ENCODE measurements at places on chromosomes 2 and 18.

- DNase-seq: no peak
Observed at GRCh38 chr18:9647496-9648323, 33.4 kb upstream of the PPP4R1 start.

- DNase-seq: no peak
Observed at GRCh38 chr2:181306785-181307184, 150.4 kb upstream of the ITGA4 start.

DNA sequence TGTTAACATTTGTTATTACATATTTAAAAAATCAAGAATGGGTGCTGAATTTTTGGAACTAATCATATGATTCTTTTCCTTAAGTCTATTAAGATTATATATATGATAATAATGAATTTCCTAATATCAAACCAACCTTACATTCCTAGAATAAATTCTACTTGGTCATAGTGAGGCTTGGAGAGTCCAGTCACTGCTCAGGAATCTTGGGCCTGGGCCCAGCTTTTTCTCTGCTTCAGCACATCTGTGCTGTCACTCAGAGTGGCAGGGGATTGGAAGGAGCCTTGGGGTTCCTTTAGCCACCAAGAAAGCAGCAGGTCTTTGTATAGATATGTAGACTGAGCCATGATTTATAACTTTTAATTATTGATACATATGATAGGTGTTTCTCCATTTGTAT is 19.9 kb upstream of the ZAP70 start:
- no peak for DNase-seq

DNA sequence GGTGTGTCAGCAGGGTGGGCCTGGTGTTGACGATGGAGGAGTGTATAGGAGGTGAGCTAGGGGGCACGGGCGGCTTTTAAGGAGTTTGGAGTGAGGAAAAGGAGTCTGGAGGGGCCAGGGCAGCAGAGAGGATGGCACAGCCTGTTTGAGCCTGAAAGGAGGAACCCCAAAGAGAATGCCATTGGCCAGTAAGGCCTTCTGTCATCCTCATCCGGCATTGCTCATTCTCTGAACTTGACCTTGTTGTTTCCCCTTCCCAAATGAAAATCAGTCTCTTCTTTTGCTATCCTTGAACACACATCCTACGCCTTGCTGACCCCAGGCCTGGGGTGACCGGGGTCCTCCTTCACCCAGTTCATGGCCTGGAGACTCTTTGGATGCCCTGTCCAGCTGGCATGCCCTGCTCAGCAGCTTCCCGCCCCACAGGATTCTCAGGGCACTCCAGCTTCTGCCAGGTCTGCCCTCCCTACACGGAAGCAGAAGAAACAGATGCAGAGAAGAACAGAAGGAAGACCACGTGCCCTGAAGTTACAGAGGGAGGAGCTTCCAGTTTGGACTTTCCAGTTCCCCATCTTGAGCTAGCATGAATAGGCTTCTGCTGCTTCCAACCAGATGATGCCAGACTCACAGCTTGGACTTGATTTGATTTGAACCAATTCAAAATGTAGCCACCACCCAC is 20.5 kb upstream of the KIF3C start:
- no peak for DNase-seq

GRCh38 chr2:205858881-205859441 is 176.7 kb downstream of the NRP2 start:
- DNase-seq: no peak

DNA sequence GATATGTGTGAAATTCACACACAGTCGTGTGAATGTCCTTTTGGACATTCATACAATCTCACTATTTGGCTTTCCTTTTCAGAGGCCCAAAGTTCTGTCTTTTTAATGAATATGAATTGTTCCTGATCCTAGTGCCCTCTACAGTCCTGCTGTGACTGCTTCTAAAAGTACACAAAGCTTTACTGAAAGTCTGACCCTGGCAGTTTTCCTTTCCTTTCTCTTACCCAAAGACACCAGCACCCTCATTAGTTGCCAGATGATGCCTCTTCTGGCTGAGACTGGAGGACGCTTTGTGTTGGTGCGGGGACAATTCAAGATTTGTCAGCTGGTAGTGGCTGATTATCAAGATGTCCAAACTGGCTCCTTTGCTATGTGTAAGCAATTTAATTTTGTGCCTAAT is 81.8 kb upstream of the CDCA7 start:
- no peak for DNase-seq

DNA sequence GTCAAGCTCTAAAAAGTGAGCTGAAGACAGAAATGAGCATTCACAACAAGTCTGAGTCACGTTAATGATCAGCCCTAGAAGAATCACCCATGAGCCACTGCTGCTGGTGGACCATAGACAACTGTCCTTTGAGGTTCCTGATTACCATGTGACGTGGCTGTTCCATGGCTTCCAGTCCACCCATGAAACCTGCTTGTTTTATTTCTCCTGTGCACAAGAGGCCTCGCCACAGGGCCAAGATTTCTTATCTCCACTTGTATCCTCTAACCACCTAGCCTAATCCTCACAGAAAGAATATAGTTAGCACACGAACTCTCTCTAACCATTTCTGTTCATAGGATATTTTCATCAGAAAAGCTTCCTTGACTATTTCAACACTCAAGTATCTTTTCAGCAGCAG is 242.7 kb downstream of the MREG start:
- no peak for DNase-seq

GRCh38 chr2:239594019-239594771 is 193.4 kb upstream of the HDAC4 start:
- no peak for DNase-seq

DNA sequence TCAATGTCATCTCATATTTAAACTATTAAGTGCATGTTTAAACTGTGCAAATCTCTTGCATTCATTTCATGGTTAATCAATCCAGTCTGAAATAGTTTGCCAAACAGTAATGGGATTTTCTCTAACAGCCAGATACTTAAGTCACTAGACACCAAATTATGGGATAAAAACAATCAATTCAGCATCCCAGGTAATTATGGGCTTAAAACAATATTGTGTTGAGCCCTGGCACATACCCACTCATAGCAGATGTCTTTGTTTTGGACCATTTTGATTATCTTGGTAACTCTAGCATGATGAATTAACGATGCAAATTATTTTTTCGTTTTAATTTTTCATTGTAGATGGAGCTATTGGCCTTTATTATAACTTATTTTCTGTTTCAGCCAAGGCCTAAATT is 118.5 kb upstream of the CD302 start:
- no peak for DNase-seq

GRCh38 chr18:14767474-14767873 is 19.5 kb downstream of the ANKRD30B start:
- no peak for DNase-seq

GRCh38 chr2:149904352-149905175 is 317.0 kb upstream of the MMADHC start:
- DNase-seq: no peak

DNA sequence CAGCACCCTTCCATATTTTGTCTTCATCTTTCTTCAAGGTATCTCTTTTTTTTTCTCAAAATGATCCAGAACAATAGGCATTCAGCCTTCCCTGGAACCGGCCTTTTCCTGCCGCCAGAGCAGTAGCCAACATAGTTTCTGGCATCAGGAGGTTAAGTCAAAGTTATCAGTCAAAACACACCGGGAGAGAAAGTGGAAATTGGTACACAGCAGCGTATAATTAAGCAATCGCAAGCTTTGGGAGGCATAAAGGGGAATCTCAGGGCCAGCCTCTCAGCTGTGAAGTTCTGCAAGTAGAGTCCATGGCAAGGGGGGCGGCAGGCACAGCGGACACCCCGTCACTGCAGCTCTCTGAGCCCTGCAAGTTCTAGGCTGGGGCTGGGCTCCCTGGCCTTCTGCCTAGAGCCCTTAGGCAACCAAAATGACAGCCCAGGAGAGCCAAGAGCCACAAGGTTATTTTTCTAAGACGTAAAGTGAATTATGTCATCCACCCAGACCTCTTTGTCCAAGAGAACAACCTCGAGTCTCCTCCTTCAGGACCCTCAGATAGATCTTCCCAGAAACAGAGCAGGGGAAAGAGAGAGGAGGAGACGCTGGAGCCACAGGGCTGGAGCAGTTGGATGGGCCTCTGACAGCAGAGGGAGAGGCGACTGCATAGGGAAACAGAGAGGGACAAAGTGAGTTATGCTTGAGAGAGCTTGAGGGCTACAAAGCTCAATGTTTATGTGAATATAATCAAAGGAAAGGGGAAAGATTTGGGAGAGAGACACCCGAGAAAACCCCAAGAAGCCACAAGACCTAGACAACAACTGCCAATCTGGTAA is 114.7 kb downstream of the BCL2L11 start:
- no peak for DNase-seq

GRCh38 chr2:3241971-3242746 is 135.5 kb downstream of the EIPR1 start:
- DNase-seq: no peak

DNA sequence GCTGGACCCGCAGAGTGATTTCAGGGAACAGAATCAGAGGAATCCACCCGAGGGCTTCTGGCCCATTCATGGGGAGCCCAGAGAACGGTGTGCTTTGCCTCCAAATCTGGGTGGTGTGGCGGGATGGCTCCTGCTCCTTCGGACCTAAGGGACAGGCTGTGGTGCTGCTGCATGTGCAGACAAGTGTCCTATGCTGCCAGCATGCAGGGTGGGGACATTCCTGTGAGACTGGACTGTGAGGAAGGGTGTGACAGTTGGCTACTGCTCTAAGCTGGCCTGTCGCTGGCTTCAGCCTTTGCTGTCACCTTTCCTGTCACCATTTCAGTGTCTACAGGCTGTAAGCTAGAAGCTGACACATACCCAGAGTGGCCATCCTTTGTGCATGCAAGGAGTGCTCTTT is 2.9 kb upstream of the SLC4A3 start:
- no peak for DNase-seq

DNA sequence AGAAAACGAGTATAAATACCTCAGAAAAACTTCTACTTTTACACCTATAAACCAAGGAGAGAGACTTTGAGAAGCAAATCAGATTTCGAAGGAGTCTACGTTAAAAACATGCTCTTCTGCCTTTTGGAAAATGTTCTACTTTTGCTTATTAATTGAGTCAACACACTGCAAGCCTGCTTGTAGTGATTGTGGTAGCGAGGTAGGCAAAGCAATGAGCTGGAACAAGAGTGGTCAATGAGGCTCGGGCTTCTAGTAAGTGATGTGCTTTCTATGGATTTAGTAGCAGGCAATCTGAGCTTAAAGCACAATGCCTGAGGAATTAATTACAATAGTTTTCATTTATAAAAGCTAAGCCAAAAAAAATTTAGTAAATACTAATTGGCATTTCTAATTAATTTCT is 103.4 kb upstream of the TFCP2L1 start:
- no peak for DNase-seq

- DNase-seq: no peak
Observed at GRCh38 chr2:25257032-25257552, 84.6 kb downstream of the DNMT3A start.

GRCh38 chr2:19829672-19830071 is 72.1 kb downstream of the TTC32 start:
- DNase-seq: no peak

GRCh38 chr2:130344578-130344977 is 1.9 kb downstream of the IMP4 start:
- no peak for DNase-seq

DNA sequence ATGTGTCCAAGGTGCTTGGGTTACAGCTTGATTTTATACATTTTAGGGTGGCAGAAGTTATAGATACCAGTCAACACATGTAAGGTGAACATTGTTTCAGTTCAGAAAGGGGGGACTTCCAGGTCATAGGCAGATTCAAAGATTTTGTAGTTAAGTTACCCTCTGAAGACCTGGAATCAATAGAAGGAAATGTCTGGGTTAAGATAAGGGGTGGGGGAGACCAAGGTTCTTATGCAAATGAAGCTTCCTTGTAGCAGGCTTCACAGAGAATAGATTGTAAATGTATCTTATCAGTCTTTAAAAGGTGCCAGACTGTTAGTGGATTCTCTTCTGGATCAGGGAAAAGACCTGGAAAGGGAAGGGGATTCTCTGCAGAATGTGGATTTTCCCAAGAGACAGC is 42.4 kb downstream of the BMPR2 start:
- DNase-seq: no peak

DNA sequence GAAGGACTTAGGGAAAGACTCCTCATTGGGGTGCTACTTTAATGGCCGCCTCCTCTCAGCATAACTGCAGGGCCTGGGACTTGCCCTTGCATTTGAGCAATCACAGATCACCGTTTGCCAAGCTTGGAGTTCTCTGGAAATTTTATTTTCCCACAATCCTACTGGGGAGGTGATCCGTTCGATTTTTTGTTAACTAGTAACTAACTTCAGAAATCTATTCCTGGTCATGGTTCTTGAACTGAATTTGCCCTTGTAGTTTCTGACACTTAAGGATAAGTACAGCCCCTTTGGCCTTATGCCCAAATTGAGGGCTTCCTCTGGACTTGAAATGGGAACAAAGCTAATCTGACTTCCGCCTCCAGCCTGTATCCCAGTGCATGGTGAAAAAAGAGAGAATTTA is 60.5 kb upstream of the ST3GAL5 start:
- no peak for DNase-seq

DNA sequence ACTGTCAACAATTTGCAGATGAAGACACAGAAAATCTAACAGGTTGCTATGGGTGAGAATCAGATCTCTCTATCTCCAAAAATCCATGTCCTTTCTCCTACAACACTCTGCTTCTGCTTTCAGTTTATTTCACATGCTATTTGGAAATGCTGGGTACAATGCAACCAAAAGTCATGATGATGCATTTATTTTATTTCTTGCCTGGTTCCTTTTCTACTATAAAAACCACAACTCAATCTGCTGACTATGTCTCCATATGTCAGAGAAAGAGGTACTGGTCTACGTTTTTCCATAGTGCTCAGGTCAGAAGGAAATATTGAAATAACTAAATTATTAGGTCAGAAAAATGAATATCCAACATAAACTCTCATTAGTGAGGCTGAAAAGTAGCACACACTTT is 20.5 kb downstream of the RAD51AP2 start:
- no peak for DNase-seq

- no peak for DNase-seq
Observed at GRCh38 chr2:118609138-118609537, 238.3 kb downstream of the EN1 start.

GRCh38 chr2:46246790-46247189 is 50.4 kb upstream of the EPAS1 start:
- DNase-seq: no peak

DNA sequence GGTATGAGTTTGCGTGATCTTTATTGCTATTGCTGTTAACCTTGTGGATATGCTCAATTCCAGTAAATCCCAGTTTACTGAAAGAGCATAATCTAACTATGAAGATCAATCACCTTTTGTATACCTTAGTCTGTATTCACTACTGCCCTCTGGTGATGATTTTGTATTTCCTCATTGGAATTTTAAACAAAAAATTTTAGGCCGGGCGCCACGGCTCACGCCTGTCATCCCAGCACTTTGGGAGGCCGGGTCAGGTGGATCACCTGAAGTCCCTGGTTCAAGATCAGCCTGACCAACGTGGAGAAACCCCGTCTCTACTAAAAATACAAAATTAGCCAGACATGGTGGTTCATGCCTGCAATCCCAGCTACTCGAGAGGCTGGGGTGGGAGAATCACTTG is 5.1 kb downstream of the COMMD1 start:
- DNase-seq: no peak

All from NCI-H2029 treated with DMSO at 0.1 percent for 48 hours (cell line).